ENCODE measurements at places on chromosomes 11 and 22. TPM values are rescaled to one million over a fixed set of nuclear protein-coding genes. Genes with fewer than 3 reads are reported as not detected.

The PDE2A gene
- total RNA-seq, result 10.4 TPM

The UPB1 gene
- total RNA-seq, result 0.08 TPM

The SLC22A9 gene
- not detected for total RNA-seq

The EXT2 gene
- 48.5 TPM for total RNA-seq

The OR52H1 gene
- total RNA-seq, result 0.27 TPM

The CRYBA4 gene
- total RNA-seq, result not detected

The PNPLA5 gene
- total RNA-seq, result not detected

The SPTBN2 gene
- total RNA-seq, result 7.3 TPM

The MS4A2 gene
- 2.9 TPM for total RNA-seq

The UBQLNL gene
- total RNA-seq, result 0.49 TPM

The ACAD8 gene
- total RNA-seq, result 28.1 TPM

The LDHAL6A gene
- not detected for total RNA-seq

The MUC2 gene
- 1,472 TPM for total RNA-seq

The EIF4ENIF1 gene
- total RNA-seq, result 27.1 TPM

The NCAPD3 gene
- 17.0 TPM for total RNA-seq

The MYBPC3 gene
- not detected for total RNA-seq

The JAML gene
- 6.7 TPM for total RNA-seq

The CD3G gene
- total RNA-seq, result 1.6 TPM

The FOXRED2 gene
- 5.3 TPM for total RNA-seq

The GDPD4 gene
- not detected for total RNA-seq

The LMO2 gene
- 9.0 TPM for total RNA-seq

The CCDC89 gene
- 3.8 TPM for total RNA-seq

The RASL10A gene
- 1.1 TPM for total RNA-seq

The KRTAP5-10 gene
- total RNA-seq, result 0.58 TPM

The MS4A6A gene
- total RNA-seq, result 20.2 TPM

The MCM5 gene
- 32.0 TPM for total RNA-seq

The IFITM10 gene
- 0.87 TPM for total RNA-seq

The CCND1 gene
- total RNA-seq, result 83.5 TPM

The CEND1 gene
- total RNA-seq, result 0.36 TPM

The RAB38 gene
- 0.70 TPM for total RNA-seq

The CDON gene
- total RNA-seq, result 2.9 TPM

The HORMAD2 gene
- total RNA-seq, result not detected

The CD3D gene
- total RNA-seq, result 4.3 TPM

The VPREB3 gene
- total RNA-seq, result 0.61 TPM

The NOL12 gene
- 38.2 TPM for total RNA-seq

The MMP10 gene
- 0.47 TPM for total RNA-seq

The LINC01488 gene
- not detected for total RNA-seq

The GGTLC2 gene
- 0.45 TPM for total RNA-seq

The DUSP18 gene
- 15.3 TPM for total RNA-seq

The IRAG1 gene
- 7.7 TPM for total RNA-seq

The KRTAP5-7 gene
- total RNA-seq, result 0.61 TPM

The ART5 gene
- not detected for total RNA-seq

The DDTL gene
- total RNA-seq, result not detected

The OSM gene
- total RNA-seq, result not detected

The DTX4 gene
- total RNA-seq, result 58.4 TPM

The IL17REL gene
- total RNA-seq, result 0.31 TPM

The NF2 gene
- total RNA-seq, result 38.2 TPM

The ROM1 gene
- total RNA-seq, result 3.2 TPM

The BTBD10 gene
- total RNA-seq, result 30.3 TPM

The LRRC74B gene
- 0.18 TPM for total RNA-seq

The OR51B5 gene
- not detected for total RNA-seq

The ZNF214 gene
- total RNA-seq, result 2.0 TPM

The PHLDA2 gene
- total RNA-seq, result 36.7 TPM
